Stimulated activated CD8-positive, alpha-beta memory T cell treated with anti-CD3 and anti-CD28 coated beads, Interleukin-15, amount 100 ng/mL, for 24 hours (primary cell): ENCODE measurements at places on chromosomes 2 and 18.
A peak's percentile ranks its signal among the peaks of the same experiment; 100 is the strongest.

DNA sequence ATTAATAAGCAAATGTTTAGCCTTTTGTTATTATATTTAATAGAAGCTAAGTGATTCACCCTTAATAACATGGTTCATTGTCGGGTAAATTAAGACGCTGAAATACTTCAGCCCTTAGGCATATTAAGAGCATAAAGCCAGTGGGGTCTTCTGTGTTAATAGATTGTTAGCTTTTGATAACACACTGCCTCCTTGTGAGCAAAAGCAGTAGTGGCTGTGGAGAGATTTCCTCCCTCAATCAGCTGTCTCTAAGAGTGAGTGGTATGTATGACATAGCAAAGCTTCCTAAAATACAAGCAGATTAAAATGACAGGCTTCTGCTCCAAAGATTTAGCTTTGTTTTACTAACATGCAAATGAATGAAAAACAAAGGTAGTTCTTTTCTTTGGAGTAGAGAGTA, 143.7 kb upstream of the SYT4 start:
- no peak for DNase-seq

DNA sequence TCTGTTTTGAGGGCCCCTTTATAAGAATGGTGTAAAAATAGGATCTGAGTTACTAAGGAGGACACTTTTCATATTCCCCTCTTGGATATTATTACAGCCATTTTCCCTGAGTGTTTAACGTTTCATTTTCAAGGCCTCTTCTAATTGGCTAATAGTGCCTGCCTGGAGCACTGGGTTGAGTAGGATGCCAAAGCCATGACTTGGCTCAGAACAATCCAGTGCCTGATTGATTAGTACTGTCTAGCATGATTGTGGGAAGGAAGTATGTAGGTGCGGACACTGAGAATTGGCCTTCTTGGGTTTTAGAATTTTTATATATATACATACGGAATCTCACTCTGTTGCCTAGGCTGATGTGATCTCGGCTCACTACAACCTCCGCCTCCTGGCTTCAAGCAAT, 66.1 kb downstream of the NAB1 start:
- no peak for DNase-seq

DNA sequence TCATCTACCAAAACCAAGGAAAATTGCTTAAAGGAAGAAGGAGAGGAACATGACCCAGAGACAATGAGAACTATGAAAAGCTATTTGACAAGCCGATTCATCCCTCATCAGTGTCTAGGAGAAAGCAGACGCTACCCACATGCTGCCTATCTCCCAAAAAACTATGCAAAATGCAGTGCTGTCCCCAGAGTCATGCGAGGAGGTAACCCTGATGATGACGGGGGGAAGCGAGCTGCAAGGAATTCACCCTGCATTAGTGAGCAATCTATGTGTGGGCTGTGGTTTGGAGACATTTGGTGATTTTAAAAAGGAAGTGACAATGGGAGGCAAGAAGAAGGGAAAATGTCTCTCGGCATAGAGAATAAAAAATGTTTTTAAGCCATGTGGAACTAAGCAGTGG, 472.7 kb downstream of the CMPK2 start:
- DNase-seq = no peak

DNA sequence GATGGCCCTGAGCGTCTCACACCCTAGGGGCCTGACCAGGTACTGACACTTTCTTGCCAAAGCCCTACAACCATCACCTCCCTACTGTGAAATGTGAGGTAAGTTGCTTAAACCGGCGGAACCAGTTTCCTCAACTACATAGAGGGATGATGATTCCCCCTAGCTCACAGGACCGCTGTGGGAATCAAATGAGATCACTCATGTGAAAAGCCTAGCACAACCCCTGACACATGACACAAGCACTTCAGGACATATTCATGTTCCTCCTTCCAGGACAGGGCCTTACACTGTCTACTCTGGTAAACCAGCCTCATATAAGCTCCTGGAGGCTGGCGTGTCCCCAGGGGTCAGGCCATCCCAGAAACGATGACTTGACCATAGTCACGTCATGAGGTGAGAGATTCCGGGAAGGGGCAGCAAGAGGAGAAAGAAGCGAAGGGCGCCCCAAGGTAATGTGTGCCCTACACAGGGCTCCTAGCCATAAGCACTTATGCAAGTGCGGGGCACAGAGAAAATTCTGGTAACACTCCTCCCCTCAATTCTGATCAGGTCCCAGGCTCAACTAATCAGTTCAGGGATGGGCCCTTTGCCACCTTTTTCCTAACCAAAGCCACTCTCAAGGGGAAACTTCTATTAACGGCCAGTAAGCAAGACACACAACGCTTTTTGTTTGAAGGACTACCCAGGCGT, 49.5 kb downstream of the C2orf42 start:
- no peak for DNase-seq

DNA sequence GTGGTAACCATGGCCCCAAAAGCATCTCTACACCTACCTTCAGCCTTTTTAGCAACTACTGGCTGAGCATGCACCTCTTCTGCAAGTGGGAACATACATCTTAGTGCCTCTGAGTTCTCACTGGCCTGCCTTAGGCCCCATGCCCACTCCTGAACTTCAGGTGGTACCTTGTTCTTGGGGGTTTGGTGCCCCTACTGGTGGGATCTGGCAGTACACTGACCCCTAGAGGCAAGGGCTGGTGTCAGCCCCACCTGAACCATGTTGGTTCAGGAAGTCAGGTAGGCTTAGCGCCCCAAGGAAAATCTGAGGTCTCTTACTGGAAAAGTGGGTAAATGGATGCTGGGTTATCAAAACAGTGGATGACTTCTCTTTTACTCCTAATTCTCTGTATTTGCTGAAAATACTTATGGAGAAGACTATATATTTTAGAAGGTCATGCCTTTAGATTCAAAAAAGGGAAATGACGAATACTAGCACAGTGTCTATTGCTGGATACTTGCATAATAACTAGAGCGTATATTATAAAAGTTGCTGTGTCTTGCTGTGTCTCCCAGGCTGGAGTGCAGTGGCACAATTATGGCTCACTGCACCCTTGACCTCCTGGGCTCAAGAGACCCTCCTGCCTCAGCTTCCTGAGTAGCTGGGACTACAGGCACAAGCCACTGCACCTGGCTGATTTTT, 84.6 kb downstream of the RAB31 start:
- no peak for DNase-seq

GRCh38 chr2:54952425-54952824, 97.8 kb downstream of the RTN4 start:
- DNase-seq = no peak

GRCh38 chr2:127406454-127406853, 11.8 kb upstream of the PROC start:
- DNase-seq = no peak

DNA sequence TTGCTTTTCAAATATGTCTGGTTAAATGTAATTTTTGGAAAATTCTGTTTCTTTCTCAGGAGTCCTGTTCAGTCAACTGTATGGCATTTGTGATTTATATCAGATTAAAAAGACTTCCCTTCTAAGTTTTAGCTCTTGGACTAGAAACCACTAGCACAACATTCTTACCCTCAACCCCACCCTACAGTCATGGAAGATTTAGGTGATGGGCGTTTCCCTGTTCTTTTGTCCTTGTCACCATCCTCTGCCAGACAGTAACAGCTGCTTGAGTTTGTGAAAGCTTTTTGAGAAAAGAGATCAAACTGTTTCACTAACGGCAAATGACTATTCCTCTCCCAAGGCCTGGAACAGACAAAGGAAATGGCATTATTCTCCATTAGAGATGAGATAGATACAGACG, 31.8 kb downstream of the SERPINB5 start:
- no peak for DNase-seq

- DNase-seq = no peak
These were observed 293.1 kb upstream of the ID2 start for GRCh38 chr2:8388781-8389180.

DNA sequence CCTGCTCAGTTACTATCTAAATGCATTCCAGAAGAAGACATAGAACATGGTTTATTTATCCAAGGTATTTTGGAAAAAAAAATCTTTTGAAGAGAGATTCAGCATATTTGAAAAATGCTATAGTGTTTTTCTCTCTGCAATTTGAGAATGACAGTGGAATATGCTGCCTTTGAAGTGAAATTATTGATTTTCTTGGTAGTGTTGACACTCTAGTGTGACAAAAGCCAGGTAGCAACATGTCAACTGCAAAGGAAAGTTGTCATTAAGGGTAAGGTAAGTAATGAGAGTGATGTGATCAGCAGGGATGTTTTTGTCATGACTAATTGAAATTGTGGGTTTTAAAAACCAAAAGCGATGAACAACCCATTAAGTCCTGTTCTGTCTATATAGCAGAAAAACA, 1387.1 kb upstream of the TMEFF2 start:
- DNase-seq = no peak

DNA sequence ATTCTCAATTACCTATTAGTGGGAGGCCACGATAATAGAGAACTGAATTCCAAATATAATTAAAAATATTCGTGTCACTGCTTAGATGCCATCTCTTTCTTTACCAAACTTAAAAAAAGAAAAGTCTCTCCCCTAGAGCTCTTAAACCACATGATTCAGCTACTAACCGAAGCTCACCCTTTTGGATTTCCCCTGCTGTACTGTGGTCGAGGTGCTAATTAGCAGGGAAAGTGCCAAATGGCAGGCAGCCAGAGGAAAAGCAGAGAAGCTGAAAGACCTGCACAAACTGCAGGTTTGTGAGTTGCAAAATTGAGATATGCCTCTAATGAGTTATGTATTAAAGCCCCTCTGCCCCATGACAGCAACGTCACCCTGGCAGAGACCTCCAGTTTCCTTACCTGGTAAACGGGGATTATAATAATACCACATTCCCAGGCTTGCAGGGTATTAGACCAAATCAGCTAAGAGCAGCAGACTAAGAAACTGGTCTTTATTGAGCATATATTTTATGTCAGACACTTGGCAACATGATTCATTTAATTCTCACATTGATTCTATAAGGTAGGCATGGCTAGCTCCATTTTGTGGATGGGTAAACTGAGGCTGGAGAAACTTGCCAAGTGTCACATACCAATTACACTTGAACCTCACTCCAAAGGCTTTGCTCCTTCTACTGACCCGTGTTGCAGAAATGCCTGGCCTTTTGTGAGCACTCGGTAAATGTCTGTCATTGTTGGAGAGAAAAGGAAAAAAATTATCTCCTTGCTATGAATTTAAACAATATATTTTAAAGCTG, 259.7 kb downstream of the LPIN1 start:
- peak; percentile 48 for DNase-seq

DNA sequence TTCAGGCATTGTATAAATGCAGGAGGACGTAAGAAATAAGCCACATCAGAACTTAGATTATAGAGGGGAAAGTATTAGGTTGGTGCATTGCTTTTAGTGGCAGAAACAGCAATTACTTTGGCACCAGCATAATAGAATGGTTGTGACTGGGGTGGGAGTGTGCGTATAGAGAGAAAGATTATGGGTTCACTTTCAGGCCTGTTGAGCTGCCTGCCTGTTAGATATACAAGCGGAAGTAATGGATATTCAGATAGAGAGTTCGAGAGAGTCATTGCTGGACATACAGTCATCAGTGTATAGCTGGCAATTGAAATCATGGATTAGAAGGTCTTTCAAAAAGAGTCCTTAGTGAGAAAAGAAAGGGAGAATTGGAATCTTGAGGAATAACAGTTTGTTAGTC, 139.2 kb upstream of the MYO3B start:
- no peak for DNase-seq

DNA sequence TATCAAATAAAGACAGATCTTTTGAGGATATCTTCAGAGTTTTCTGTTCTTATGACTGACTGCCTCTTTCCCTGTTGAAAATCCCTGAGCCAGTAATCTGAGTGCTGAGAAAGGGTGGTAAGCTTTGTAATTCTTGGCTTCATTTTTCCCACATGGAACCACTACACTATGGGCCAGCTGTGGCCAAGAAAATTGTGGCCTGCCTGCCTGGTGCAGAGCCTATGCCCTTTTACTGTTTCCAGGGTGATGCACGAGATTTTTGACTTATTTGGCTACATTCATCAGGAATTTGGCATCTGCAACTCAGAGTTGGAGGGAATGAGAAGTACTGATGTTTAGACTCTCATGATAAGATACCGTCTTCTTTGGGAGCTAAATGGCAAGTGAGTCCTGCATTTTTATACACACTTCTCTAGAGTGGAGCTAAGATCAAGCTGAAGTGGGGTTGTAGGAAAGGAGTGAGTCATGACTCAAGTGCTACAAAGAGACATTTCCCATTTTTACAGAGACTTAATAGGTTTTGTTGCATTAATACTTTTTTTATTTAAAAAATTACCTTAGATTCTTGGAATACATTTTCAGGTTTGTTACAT, 328.2 kb upstream of the CDH7 start:
- DNase-seq = no peak

GRCh38 chr2:217916504-217917254, 86.1 kb downstream of the TNS1 start:
- DNase-seq = no peak

GRCh38 chr18:13448335-13448795, 229.8 kb downstream of the LDLRAD4 start:
- DNase-seq = no peak

DNA sequence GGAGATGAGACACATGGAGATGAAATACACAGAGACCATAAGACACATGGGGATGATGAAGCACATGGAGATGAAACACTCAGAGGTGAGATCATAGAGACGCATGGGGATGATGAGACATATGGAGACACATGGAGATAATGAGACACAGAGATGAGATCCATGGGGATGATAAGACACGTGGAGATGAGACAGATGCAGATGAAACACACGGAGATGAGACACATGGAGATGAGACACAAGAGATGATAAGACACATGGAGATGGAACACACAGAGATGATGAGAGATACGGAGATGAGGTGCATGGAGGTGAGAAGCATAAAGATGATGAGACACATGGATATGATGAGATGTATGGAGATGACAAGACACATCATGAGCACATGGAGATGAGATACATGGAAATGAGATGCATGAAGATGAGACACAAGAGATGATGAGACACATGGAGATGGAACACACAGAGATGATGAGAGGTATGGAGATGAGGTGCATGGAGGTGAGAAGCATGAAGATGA, 276.7 kb downstream of the MYT1L start:
- DNase-seq = no peak

DNA sequence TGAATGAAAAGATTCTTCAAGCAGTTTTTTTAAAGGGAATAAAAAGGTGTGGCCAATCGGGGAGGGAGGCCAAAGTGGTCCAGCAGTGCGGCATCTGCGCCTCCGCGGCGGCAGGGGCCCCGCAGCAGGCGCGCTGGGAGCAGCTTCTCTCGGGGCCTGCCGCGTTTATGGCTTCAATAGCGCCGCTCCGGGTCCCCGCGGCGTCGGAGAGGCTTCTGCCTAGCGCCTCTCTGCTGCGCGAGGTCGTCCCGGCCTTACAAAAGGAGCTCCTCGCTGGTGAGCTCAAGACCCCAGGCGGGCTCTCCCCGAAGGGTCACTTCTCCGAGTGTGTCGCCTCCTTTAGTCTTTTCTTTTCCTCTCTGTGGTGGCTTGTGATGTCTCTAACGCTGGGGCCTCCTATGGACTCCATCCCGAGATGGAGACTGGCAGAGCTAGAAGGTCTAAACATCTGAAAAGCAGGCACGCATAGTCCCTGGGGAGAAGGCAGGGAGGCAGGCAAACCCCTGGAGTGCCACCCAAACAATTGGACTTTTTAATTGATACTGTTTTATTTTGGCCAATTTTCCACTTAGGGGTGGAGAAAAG, 67.1 kb downstream of the SUMO1 start:
- no peak for DNase-seq
